ENCODE measurements at places on chromosomes 2 and 18.

DNA sequence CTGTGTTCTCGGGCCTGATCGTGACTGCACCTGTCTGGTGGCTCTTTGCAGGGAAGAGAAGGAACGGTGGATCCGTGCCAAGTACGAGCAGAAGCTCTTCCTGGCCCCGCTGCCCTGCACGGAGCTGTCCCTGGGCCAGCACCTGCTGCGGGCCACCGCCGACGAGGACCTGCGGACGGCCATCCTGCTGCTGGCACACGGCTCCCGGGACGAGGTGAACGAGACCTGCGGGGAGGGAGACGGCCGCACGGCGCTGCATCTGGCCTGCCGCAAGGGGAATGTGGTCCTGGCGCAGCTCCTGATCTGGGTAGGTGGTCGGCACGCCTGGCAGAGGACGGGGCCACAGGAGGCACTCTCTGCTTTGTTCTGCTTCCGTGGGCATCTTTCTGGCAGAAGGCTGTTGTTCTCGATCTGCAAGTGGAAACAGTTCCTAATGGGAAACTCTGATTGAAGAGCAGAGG lies 48.0 kb downstream of the GBX2 start:
- no peak for DNase-seq

DNA sequence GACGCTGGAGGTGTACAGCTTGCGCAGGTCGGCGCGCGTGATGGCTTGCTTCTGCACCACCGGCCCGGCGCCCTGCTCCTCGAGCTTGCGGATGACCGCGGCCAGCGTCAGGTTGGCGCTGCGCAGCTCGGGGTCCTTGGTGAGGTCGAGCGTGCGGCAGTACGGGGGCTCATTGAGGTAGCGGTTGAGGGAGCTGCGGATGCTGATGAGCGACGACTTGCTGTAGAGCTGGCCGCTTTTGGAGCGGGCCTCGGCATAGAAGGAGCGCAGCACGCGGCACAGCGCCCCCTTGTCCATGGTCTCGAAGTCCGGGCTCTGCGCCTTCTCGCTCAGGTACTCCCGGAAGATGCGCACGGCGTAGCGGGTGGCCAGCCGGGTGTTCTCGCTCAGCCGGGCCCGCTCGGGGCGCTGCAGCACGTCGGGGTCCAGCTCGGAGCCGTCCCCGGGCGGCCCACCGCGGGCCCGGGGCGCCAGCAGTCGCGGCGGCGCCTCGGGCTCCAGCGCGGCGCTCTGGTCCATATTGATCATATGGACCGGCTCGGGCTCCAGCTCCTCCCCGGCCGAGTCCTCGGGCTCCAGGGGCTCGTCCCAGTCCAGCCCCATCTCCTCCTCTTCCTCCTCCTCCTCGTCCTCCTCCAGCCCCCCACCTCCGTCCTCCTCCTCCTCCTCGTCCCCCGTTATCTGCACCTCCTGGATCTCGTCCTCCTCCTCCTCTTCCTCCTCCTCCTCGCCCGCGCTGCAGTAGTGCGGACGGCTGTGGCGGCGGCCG lies 523 bp downstream of the KCTD1 start:
- peak; percentile 87 for DNase-seq

DNA sequence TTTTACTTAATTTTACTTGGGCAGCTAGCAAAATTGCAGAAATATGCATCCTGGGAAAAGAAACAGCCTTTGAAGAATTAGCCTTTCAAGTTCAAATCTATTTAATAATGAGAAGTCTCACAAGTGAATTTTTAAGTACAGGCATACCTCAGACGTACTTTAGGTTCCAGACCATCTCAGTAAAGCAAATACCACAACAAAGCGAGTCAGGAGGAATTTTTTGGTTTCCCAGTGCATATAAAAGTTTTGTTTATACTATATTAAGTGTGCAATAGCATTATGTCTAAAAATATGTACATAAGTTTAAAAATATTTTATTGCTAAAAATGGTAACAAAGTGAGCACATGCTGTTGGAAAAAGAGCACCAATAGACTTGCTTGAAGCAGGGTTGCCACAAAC lies 50.8 kb upstream of the TWSG1 start:
- no peak for DNase-seq

- no peak for DNase-seq
These were observed 13.9 kb upstream of the MBD2 start for GRCh38 chr18:54238173-54238936.

GRCh38 chr2:206232287-206233035 lies 42.0 kb upstream of the ZDBF2 start:
- DNase-seq, result no peak

GRCh38 chr2:6749962-6750361 lies 115.7 kb downstream of the CMPK2 start:
- DNase-seq, result no peak

DNA sequence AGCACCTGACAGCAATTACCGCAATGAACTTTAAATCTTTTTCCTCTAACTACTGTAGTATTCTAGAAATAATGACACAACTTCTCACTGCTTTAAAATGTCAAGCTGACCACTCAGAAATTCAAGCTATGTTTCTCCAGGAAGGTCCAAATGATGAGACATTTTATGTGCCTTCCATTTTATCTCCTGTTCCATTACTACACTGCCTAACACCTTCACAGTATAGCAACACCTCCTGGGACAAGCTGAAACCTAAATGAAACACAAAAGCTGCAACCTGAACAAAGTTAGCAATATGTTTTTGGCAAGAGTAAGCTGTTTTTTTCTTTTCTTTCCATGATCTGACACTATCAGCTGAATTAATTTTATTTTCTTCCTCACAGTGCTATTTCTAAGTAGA lies 81.9 kb downstream of the IKZF2 start:
- DNase-seq, result no peak

- DNase-seq, result no peak
These were observed 43.6 kb downstream of the PKP4 start for GRCh38 chr2:158500333-158500732.

DNA sequence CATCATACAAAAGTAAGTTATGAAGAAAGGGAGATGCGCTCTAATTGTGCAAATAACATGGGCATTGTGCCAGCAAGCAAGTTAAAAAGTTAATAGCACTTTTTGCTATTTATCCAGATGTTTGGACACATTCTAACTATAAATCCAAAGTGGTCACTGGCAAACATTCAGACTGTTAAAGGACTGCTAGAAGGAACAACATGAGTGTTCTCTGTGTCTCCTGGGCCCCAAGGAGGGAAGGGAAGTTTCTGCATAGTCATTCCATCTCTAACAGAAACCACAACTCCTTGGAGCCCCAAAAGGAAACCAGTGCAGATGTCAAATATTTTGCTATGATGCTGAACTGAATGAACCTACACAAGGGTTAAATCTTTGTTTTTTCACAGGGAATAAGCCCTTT lies 213.3 kb upstream of the HNRNPA3 start:
- no peak for DNase-seq

- peak; percentile 58 for DNase-seq
These were observed 139.4 kb upstream of the HDAC4 start for GRCh38 chr2:239540174-239540573.

DNA sequence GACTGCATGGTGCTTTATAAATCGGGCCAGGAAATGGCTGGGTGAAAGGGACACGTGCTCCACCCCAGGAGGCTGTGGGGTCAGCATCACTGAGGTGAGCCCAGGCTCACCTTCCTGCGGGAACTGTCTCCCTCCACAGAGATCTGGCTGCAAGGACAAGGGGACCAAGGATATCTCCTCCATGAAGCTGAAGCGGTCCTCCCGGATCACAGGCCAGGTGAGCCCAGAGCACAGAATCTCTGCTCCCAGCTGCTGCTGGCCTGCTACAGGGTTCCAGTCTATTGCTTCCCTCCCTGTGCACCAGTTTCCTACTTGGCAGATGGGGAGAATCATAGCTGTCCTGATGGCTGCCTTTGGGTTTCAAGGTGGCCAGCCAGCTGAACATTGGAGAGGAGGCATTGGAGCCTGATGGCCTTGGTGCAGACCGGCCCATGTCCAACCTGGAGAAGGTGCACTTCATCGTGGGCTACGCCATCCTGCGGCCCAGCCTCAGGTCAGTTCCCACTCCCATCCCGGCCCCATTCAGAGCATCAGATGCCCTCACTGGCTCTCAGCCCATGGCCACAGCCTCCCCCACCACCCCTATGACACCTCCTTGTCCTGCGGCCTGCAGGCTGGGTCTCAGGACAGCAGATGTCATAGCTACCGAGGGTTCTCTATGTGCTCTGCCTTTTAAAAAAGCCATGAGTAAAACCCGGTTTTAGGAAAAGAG lies 33.7 kb upstream of the GPR17 start:
- DNase-seq, result peak; percentile 58

- no peak for DNase-seq
These were observed 361.5 kb downstream of the DSEL start for GRCh38 chr18:67154979-67155378.

- DNase-seq, result no peak
These were observed 40.0 kb downstream of the ICA1L start for GRCh38 chr2:202831242-202832220.

- DNase-seq, result no peak
These were observed 42.4 kb downstream of the GYPC start for GRCh38 chr2:126698376-126698775.

Measured in posterior vena cava (tissue), 2 donors.